ENCODE measurements at places on chromosomes 4 and X.

- peak; percentile 5 for DNase-seq
These were observed 479 bp downstream of the BRCC3 start for GRCh38 chrX:155071694-155072280.

DNA sequence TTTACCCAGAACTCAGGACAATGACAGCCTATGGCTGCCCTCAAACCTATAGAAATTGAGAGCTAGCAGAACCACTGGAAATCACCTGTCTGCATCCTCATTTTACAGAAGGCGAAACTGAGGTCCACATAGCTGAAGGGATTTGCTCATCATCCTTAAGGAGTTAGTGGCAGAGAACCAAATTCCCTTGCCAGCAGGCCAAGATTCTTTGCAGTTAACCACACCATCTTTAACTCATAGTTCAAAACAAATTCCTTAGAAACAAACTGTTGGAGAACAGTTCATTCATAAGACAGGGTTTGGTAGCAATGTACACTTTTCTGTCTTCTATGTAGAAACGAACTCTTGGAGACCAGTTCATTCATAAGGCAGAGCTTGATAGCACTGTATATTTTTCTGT lies 37.9 kb upstream of the RAP2C start:
- DNase-seq: no peak

GRCh38 chr4:170231377-170231776 lies 141.6 kb upstream of the AADAT start:
- DNase-seq: no peak

DNA sequence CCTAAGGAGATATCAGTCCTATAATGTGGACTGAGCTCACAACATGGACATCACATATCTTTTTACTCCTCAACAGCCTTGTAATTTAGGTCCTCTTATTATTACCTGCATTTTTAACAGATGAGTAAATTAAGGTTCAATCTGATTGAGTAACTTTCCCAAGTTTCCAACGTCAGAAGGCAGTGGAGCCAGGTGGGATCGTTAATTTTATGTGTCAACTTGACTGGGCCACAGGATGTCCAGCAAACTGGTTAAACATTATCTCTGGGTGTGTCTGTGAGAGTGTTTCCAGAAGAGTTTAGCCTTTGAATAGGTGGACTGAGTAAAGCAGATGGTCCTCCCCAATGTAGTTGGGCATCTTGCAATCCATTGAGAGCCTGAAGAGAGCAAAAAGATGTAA lies 59.0 kb upstream of the SLIT2 start:
- DNase-seq: no peak

DNA sequence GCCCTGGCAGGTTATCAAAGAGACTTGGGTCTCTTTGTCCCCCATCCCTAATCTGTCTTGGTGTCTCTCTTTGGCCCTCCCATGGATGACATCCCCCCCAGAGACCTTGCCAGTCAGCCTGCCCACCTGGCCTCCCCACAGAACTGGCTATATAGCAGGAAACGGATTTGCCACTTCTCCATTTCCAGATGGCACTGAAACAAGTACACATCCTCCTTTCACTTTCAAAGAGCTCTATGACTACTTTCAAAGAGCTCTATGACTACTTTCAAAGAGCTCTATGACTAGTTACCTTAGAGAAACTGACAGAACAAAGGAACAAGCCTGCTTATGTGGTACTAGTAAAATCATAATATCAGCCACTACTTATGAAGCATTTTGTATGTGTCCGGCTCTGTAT lies 175.3 kb downstream of the MAML3 start:
- no peak for DNase-seq

GRCh38 chr4:137519406-137519805 lies 12.9 kb downstream of the PCDH18 start:
- no peak for DNase-seq

DNA sequence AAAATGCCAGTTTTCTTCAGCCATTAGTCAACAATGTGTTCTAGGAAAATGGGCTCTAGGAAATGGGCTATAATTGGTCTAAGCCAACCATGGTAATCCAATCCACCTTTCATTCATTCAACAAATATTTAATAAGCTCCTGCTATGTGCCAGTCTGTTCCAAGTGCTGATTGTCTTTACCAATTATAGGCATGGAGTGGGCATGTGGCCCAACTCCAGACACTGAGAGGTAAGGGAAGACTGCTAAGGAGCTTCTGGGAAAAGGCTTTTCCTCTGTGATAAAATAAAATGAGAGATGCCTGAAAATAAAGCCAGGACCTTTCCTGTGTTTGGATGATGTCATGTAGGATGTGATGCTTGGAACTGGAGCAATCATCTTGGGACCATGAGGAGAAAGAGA lies 43.3 kb downstream of the HOPX start:
- no peak for DNase-seq

- DNase-seq: no peak
These were observed 30.9 kb upstream of the FAM156A start for GRCh38 chrX:52988985-52989917.

DNA sequence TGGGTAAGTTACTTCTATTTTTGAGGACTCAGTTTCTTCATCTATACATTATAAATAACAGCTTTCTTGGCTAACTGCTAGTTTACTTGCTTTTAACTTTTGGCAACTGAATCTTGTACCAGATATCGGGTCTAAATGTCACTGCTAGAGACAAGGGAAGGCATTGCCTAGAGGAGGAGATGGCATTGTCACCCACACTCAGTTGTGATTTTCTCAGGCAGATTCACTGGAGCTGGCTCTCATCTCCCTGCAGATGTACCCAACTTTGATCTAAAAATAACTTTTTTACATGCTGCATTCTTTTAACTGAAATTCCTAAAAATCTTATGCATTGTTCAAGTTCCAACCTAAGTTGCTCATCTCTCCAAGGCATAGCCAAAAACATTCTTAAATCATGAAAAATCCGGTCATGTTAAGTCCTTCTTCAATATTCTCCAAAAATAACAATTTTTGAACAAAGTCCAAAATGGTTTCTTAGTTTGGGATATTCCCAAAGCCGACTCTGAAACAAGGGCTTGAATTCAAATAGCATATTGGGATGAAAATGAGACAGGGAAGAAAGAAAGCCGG lies 469.0 kb upstream of the BOD1L1 start:
- DNase-seq: no peak
